ENCODE measurements at places on chromosomes 12 and 14.

- DNase-seq: no peak
Measured at GRCh38 chr14:34465069-34465859, 3.2 kb upstream of the SPTSSA start.

- DNase-seq: no peak
Measured at GRCh38 chr12:110865521-110865920, 18.7 kb downstream of the CCDC63 start.

DNA sequence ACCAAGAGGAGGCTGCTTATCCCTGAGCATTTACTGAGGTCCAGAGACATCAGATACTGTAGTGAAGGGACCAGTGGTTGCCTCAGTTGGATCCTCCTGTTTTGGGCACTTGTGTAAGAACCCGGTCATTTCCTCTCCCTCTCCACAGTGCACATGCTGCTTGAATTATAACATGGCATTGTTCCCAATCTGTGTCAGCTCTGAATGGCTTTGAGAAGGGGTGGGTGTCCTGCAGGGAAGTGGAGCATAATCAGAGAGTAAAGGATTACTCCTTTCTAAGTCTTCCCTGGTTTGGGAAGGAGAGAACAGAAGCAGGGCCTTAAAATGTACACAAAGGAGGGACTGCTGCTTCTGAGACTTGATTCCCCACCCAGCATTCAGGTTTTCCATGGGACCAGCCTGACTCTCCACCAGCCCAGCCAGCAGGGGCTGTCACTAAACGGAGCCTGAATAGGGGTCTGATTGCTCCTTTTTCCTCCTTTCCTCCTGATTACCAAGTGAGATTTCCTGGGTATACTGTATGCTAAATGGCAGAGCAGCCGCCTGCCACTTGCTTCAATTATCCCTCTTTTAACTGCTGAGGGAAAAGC, 78.4 kb downstream of the NRXN3 start:
- DNase-seq: no peak

- no peak for DNase-seq
Measured at GRCh38 chr12:88242571-88242925, 100.4 kb downstream of the TMTC3 start.

DNA sequence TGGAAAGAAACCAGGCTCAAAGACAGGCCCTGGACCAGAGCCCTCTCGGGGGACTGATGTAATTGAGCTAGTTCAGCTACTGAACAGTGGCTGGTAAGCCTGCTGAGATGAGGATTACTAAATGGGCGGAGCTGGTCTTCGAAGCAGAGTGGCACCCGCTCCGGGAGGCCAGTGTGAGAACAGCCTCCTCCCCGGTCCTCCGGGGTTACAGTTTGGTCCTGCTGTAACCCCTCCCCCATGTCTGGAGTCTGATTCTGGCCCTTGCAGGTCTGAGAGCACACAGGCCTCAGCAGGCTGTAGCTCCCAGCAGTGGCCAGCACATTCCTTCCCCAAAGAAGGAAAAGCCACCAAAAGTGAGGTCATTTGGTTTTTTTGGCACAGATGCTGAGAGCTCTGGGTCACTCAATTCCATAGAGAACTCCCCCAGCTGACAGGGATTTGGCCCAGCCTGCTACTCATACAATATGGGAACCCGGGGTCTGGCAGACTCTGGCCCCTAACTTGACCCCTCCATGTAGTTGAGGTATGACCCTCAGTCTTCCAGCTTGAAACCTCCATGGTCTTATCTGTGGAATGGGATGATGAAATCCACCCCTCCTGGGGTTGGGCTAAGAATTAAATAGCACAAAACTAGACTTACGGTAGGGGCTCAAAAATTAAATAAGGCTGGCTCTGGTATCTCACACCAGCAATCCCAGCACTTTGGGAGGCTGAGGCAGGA, 39.0 kb downstream of the ACTN1 start:
- DNase-seq: no peak

DNA sequence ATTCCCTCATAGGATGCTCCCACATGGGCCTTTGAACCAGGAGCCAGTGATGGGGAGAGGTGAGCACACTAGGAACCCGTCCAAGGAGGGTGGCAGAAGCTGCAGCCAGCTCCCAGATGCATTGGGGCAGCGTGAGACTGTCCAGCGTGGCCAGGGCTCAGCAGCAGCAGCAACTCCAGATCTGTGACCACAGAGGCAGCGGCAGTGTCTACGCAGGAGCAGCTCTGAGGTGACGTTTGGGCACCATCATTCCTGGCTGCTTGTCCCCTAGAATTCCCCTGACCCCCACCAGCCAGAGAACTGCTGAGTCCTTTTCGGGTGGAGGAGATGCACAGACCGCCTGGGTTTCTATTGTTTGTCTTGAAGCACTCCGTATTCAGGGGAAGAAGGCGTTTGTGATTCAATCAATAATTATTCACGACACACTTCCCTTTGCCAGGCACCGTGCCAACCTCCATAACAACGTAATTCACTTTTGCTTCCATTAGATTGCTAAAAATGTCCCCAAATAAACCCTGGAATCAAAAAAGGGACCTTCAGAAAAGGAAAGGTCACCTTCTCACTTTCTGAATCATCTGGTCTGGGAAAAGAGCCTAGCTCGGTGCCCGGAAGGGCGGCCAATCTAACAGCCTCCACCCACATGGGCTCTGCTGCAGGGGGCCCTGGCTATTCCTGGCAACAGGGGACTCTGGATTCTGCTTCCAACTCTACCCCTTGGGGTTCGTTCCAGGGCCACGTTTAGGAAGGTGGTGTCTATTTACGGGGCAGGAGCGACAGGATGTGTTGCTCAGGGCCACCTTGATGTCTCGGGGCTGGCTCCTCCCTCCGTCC, 11.4 kb upstream of the BDKRB2 start:
- no peak for DNase-seq
